ELR (cell line): ENCODE measurements at places on chromosomes 4 and X.

DNA sequence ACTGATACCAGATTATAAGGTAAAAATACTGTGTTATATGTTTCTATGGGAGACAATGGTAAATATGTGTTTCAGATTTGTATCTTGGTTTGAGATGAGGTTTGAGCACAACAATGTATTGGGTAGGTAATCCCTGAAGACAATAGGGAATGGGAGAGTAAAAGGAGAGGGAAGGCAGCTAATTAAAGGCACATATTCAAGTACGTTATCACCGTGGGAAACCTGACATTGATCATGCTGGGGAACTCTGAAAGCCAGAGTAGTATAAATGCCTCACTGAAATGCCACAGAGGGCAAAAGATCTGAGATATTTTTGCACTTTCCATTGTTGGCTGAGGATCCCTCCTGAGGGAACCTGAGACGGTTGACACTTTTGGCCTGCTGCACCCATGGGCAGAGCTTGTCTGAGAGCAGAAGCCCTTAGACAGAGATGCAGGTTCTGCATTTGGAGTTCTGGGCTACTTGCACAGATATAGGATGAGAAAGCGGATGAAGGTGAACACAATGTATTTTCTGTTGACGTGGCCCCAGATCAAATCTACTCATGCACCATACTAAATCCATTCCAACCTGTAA is 506.7 kb downstream of the PCDH18 start:
- DNase-seq = no peak

DNA sequence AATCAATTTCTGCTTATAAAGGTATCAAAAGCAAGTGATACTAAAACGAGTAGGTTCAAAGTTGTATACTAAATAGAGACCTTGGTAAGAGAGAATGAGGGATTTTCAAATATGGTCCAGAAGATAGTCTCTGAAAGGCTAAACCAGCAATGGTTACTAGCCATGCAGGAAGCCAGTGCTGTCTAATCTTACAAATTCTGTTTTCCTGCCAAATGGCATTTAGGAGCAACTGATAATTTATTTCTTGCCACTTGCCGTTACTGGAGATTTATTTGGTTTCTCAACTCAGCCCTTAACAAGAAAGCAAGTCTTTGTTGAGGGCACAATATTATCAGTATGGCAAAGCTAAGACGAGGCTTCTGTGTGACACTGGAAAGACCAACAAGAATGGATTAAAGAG is 47.2 kb downstream of the MAP7D3 start:
- no peak for DNase-seq

DNA sequence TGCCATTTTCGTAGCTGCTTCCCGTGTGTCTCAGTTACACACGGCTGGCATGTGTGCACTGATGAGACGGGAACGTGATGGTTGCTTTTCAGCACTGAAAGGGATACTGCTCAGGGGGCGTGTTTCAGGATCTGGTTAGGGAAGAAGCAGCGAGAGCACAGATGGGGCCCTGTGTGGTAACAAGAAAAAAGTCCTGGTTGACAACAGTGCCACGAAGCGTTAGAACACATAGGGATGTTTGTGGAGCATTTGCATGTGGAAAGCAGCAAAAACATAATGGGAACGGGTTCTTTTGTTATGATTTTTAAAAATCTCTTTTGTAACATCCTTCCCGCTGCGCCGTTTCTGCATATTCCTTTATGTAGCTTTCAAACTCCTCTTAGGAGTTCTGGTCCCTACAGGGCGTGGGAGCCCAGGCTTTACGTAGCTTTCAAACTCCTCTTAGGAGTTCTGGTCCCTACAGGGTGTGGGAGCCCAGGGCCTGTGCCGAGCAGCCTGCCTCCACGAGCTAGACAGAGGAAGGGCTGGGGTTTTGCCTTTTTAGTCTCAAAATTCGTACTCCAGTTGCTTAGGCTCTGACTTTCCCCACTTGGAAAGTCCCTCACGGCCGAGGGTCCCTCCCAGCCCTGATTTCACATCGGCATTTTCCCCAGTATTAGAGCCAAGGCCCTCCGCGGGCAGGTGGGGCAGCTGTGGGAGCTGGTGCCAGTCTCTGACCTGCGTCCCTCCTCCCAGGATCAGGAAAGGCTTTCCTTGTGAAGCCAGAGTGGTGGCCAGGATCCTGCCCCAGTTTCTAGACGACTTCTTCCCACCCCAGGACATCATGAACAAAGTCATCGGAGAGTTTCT is 11.0 kb upstream of the MSANTD1 start:
- DNase-seq = no peak

DNA sequence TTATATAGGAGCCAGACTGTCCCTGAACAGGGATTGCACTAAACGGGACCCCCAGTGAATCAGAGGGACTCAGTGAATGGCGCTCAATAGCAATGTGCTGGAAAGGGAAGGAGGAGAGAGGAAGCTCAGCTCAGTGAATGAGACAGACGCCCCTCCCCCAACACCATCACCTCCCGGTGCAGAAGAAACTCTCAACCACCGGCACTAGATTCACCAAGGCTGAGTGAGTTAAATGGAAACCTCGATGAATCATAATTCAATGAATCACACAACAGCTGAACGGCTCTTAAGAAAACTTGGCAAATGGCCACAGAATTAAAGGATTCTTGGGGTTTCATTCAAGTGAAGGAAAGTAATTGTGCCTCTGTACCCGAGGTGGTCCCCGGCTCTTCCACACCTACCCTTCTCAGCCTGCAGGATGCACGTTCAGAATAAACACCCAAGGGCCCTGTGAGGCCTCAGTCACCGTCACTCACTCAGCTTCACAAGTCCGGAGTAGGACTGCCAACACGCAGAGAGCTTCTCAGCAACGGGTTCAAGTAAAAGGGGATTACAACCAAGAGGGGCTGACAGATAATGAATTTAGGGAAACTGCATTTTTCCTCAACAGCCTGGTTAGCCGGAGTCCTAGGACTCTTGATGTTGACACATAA is 29.3 kb downstream of the CRMP1 start:
- peak; percentile 93 for DNase-seq

DNA sequence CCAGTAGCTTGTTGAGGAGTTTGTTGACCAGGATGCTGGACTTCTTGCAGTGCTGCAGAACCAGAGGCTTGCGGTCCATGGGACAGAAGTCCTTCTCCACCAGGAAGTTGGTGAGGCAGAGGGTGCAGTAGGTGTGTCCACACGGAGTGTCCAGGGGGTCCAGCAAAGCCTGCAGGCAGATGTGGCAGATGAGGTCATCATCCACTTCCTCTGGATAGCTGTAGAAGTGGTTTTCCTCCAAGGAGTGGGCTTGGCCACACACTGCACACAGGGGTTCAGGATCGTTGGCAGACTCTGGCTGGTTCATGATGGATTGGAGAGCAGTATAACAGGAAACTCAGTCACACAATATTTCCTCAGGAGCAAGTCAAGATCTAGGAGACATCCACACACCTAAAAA is 17.6 kb downstream of the LNX1 start:
- peak; percentile 60 for DNase-seq

GRCh38 chr4:131613086-131613823 is 1535.8 kb upstream of the PCDH10 start:
- no peak for DNase-seq

DNA sequence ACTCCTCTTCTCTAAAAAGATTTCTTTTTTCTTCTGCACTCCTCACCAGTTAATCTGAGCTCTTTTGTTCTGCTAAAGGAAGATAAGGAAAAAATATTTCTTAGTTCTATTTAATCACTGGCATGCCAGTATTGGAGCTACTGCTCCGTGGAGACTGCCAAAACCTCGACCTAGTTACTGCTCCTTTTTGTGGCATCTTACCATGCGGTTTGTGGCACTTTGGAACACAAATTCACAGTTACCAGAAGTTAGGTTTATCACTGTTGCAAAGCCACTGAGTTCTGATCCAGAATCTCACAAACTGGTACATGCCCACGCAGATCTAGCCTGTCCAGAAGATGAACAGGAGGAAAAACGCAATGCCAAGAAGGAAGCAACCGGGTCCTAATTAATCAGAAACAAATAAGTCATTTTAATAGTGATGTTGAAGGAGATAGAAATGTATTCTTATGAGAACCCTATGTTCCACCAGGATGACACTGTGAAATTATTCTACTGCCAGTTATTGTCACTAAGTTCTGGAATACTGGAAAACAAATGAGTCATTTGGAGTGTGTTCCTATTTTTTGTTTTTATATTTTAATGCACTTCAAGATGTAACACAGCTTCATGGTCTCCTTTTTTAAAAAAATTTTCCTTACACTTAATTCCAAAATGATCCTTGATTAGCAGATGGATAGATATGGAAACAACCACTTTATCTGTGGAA is 106.7 kb upstream of the GK2 start:
- no peak for DNase-seq

- no peak for DNase-seq
These were observed 132.0 kb downstream of the TBL1X start for GRCh38 chrX:9596837-9597236.

GRCh38 chr4:22476011-22476410 is 39.9 kb downstream of the ADGRA3 start:
- DNase-seq = no peak

- no peak for DNase-seq
These were observed 148.4 kb upstream of the VCX3A start for GRCh38 chrX:6683353-6683752.

- peak; percentile 76 for DNase-seq
These were observed 21.8 kb downstream of the HAUS3 start for GRCh38 chr4:2220016-2220630.

DNA sequence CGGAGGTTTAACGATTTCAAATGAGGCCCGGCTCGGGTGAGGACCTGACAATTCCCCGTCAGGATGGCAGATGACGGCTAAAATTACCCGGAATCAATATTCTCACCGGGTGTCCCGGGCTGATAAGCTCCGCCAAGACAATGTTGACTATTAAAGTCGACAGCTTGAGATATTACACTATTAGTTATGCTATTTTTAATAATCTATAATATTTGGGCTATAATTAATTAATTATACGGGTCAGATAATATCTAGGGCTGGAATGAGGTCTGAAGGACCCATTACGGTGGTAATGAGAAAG is 9.4 kb upstream of the NKX1-1 start:
- no peak for DNase-seq

GRCh38 chrX:132219343-132219768 is at the start of gene RAP2C:
Gene RAP2C, minus strand, starts transcription at chrX:132219447. Its CDS starts 2,179 bp downstream, at chrX:132217268.
- peak; percentile 75 for DNase-seq
